ENCODE measurements at places on chromosomes 5 and 9. TPM values are rescaled to one million over a fixed set of nuclear protein-coding genes. Genes with fewer than 3 reads are reported as not detected.

LRRC19 gene
- not detected for polyA plus RNA-seq

GRCh38 chr9:20197976-20198685 lies 409.3 kb upstream of the SLC24A2 start:
- no peak for DNase-seq

- DNase-seq = peak; percentile 69
These were observed 58.0 kb upstream of the SYNPO start for GRCh38 chr5:150582241-150583109.

DNA sequence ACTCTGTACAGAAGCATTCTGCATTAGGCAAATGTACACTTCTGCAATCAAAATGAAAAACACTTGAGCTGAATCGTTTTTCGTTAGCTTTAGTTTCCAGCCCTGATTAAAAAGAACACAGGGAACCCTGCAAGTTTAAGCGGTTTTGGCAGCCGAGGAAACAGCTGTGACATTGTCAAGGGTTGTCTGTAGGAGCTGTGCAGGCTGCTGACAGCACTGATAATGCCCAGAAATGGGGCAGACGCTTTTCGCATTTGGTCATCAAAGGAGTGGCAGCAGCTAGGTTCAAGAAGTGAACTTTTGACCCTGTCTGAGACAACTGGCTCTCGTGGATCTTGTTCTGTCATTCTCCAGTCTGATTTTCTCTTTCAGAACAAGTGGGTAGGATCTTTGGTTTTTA lies 165.6 kb upstream of the CCDC152 start:
- DNase-seq = no peak

- no peak for DNase-seq
These were observed 44.4 kb downstream of the MAP1B start for GRCh38 chr5:72151646-72152045.

GRCh38 chr9:137592767-137593166 lies 2.5 kb upstream of the ZMYND19 start:
- DNase-seq = no peak

DNA sequence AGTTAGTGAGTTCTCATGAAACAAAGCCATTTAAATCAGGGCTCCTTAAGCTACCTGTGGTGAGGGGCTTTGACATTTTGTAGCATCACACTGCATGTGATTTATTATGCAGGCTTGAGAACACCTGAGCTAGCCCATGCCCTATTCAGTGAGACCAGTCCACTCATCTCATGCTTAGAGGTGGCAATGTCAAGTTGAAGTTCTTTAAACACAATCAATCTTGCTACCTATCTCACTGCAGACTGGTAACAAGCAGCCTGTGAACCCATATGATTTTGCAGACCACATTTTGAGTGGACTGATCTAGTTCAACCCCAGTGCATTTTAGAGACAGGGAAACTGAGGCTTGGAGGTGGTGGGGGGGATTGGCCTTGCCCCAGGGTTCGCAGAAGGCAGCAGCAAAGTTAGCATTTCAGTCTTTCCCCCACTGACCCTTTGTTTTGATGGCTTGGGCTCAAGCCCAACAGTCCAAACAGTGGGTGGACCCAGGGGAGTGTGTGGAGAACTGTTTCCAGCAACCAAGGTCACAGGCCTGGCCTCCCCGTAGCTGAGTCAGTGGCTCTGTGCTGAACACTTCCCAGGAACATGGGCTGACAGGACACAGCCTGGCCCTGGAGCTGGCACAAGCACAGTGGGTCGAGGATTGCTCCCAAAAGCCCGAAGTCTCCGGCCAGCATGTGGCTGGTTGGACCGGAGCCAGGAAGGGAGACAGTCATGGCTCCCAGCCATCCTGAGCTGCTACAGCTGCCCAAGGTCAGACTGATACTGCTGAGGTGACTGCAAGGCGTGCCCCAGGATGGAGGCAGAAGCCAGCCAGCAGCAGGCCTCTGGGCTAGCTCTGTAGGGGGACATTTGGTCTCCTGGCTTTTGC lies 95.3 kb downstream of the RGS3 start:
- peak; percentile 82 for DNase-seq

FOXD4L3 gene
- polyA plus RNA-seq = not detected

CCNO gene
- 0.14 TPM for polyA plus RNA-seq

DNA sequence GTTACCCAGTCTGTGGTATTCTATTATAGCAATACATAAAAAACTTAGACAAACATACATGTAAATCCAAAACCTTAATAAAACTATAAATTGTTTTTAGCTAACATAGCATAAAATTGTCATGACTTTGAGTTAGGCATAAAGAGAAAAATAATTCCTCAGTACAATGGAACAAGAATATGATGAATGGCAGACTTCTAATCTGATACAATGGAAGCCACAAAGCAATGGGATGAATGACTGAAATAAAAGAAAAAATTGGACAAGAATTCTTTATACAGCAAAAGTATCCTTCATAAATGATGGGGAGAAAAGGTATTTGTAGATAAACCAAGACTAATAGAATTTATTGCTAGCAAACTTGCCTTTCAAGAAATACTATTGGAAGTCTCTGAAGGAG lies 524.2 kb downstream of the GABRG2 start:
- DNase-seq = no peak

DNA sequence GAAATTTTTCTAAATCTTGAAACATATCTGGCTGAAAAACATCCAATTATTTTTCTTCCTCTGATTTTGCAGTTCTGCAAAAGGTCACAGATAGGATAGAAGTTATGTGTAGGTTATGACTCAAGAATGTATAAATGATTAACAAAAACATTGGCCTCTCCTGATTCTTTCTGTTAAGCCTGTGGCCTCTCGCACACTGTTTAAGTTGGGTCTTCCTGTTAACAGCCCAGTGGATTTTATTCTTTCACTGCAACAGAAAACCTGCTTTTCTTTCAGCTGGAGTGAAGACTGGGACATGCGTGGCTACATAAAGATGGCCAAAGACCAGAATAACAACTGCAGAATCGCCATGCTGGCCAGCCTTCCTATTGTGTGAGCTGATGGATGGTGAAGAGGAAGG lies 17.1 kb upstream of the SPATA31E1 start:
- peak; percentile 24 for DNase-seq

- no peak for DNase-seq
These were observed 13.7 kb downstream of the OR1J1 start for GRCh38 chr9:122463828-122464632.

DNA sequence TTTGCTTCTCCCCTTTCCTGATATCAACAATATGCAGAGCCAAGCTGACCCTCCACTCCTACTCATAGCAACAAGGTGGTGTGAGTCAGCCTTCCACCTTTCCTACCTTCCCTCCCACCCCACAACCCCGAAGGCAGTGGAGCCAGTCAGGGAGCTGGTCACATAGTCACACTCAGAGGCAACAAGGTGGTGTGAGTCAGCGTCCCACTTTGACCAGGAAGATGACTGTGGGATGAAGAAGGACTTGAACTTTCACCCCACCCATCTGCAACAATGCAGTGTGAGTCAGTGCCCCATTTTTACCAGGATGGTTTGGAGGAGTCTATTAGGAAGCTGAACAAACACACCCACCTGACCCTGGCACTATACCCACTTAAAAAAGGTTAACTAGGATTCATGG lies 30.1 kb upstream of the ZNF782 start:
- DNase-seq = peak; percentile 82

- no peak for DNase-seq
These were observed 563.9 kb downstream of the HTR1A start for GRCh38 chr5:63398346-63398745.

- no peak for DNase-seq
These were observed 17.5 kb upstream of the INSYN2B start for GRCh38 chr5:169997798-169998197.

DNA sequence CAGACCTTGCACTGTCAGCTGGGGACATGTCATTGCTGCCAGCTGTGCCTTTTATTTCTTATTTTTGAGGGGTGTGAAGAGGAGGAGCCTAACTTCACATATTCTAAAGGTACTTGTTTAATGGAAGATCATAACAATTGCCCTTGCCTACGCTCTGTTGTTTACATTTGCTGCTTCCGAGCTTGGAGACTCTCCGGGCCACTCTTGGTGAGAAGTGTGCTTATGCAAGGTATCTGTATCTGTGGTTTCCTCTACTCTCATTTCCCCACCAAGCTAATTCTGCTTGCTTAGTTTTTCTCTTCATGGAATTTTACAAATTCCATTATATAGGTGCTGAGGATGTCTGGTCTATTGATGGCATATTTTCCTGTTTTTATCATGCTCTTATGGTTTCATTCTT lies 105.3 kb downstream of the RASGRF2 start:
- DNase-seq = peak; percentile 35

GRCh38 chr5:112123086-112123485 lies 296.0 kb downstream of the EPB41L4A start:
- no peak for DNase-seq

PRRT1B gene
- polyA plus RNA-seq = not detected

PCDHA12 gene
- polyA plus RNA-seq = 0.03 TPM

MYMK gene
- not detected for polyA plus RNA-seq

DNA sequence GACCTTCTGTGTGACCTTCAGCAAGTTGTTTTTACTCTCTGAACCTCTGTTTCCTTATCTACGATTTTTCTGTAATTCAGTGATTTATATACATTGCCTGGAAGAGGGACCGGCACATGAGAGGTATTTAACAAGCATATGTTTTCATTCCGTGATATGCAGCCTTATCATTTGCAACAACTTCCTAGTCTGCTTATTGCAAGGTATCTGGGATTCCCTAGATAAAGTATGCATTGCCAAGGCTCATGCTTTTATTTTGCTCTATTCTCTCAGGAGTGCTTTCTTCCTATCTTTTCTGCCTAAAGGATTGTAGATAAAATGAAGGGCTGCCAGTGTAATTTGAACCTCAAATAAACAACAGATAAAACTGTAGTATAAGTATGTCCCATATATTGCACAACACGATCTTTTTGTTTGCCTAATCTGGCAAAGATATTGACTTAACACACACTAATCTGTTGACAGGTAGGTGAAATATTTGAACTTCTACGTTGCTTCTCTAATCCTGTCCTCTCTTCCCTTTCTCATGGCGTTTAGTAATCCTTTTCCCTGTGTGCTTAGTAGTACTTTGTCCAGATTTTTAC lies 377.2 kb upstream of the TNC start:
- peak; percentile 8 for DNase-seq

GFI1B gene
- polyA plus RNA-seq = 0.02 TPM
